WTC11 (cell line): ENCODE measurements at places on chromosomes 12 and 14. TPM values are rescaled to one million over a fixed set of nuclear protein-coding genes. Genes with fewer than 3 reads are reported as not detected.

DNA sequence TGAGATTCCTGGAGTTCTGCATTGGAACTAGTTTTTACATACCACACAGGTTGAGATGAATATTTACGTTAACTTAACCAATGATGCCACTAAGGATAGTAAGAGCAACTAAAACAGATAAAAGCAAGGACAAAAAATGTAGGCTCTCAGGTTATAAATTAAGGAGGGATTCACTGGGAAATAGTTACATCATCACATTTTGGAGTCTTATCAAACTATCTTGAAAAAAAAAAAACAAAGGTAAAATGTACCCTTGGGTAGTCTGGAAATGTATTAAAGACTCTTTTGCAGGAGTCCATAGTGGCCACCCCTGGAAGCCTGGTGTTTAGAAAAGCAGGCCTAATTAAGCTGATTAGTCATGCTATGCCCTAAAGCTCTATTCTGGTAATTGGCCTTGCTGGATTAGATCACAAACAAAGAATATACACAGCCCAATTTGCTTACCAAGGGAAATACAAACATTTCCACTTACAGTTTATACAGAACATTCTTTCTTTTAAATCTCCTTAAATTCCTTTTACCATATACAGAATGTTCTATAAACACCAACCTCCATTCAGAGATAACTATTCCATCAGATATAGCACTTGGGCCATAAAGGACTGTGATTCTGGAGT, 39.3 kb downstream of the SLC25A47 start:
- DNase-seq = no peak

- no peak for DNase-seq
Measured at GRCh38 chr12:92503029-92503931, 199.5 kb upstream of the PLEKHG7 start.

DNA sequence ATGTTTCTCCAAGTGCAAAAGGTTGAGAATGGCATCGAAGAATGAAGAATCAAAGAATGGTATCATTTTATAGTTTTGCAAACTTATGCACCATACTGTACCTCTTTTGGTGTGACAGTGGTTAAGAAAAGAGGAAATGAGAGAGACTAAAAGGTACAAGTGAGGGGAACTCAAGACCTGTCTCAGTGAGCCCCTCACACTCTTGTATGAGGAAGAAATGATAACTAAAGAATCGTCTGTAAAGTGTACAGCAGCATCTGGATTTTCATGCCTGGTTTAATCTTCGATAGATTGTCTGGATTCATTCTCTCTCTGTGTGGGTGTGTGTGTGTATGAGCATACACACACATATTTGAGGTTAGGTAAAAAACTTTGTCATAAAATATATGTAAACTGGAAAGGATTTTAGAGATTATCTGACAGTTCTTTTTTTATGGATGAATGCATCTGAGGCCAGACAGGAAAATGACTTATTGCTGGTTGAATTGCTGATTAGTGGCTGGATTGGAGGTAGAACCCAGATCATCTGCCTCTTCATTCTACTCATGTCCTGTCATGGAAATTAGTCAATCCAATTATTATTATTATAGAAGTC, 16.0 kb upstream of the SLC38A2 start:
- no peak for DNase-seq

- DNase-seq = no peak
Measured at GRCh38 chr14:28774764-28775735, 8.5 kb downstream of the FOXG1 start.

GRCh38 chr12:52975820-52976573, 27.1 kb downstream of the KRT18 start:
- DNase-seq = peak; percentile 63

RDH12 gene
- total RNA-seq = 0.55 to 0.77 TPM (median 0.66 TPM) in 3 replicates

DNA sequence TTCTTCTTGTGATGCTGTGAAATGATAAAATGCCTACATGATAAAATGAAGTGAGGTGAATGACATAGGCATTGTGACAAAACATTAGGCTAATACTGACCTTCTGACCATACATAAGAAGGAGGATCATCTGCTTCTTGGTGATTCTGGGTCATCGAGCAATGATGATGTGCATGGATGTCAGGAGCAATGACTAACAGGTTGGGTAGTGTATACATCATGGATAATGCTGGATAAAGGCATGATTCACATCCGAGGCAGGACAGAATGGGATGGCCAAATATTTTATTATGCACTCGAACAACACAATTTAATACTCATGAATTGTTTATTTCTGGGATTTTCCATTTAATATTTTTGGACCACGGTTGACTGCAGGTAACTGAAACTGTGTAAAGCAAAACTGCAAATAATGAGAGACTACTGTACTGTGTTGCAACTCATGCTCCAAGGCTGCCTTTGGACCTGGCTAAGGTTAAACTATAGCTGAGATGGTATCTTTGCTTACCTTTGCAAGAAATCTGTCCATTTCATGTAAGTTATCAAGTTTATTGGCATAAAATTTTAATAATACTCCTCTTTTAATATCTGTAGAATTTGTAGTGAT, 7.6 kb upstream of the SLC25A21 start:
- no peak for DNase-seq

SOAT2 gene
- total RNA-seq = not detected in 3 replicates
